Muscle of leg (tissue), 16 donors: ENCODE measurements at places on chromosomes 2 and 18. TPM values are rescaled to one million over a fixed set of nuclear protein-coding genes. Genes with fewer than 3 reads are reported as not detected.

- no peak overlapping the region for H3K27ac ChIP-seq
- no peak overlapping the region for H3K4me3 ChIP-seq
- DNase-seq = no peak
- H3K4me1 ChIP-seq = peaks cover 2% of the 10 kb centered on the region
Measured at GRCh38 chr2:72754628-72755320, 71.1 kb downstream of the EXOC6B start.

- H3K4me1 ChIP-seq = no peaks in the 10 kb centered on the region
- no peak overlapping the region for H3K4me3 ChIP-seq
- peaks cover 2% of the 10 kb centered on the region for H3K27me3 ChIP-seq
- no peaks in the 10 kb centered on the region for H3K36me3 ChIP-seq
- H3K27ac ChIP-seq = no peak overlapping the region
Measured at GRCh38 chr18:49025426-49025766, 74.6 kb upstream of the SMAD7 start.

GRCh38 chr2:216683846-216684245 lies 11.5 kb downstream of the IGFBP5 start:
- H3K4me1 ChIP-seq = peaks cover 89% of the 10 kb centered on the region
- H3K27ac ChIP-seq = peak overlapping the region; percentile 69
- peak; percentile 84 for DNase-seq
- peaks cover 74% of the 10 kb centered on the region for H3K36me3 ChIP-seq
- no peaks in the 10 kb centered on the region for H3K27me3 ChIP-seq
- no peak overlapping the region for H3K4me3 ChIP-seq

Gene EN1
- 3.7 TPM for total RNA-seq

DNA sequence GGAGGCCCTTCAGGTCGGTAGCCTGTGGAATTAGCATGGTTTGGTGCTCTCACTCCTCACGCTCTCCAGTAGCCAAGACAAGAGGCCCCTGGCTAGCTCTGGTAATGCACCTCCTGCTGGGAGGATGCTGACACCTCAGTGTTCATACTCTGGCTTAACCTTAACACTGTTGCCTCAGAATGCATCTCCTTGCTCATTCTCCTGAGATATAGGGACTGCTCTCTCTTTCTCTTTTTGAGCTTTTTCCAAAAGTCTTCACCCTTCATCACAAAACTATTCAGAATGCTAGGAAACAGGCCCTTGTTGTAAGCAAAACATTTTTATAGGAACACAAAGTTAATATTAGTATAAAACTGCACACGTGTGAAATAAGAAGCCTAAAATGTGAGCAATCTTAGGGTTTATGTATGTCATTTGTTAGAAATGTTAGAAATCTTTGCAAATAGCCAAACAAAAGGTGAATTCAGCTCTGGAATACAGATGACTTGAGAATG lies 17.3 kb upstream of the IMPA2 start:
- no peaks in the 10 kb centered on the region for H3K36me3 ChIP-seq
- no peaks in the 10 kb centered on the region for H3K27me3 ChIP-seq
- DNase-seq = peak; percentile 53
- H3K4me3 ChIP-seq = no peak overlapping the region

DNA sequence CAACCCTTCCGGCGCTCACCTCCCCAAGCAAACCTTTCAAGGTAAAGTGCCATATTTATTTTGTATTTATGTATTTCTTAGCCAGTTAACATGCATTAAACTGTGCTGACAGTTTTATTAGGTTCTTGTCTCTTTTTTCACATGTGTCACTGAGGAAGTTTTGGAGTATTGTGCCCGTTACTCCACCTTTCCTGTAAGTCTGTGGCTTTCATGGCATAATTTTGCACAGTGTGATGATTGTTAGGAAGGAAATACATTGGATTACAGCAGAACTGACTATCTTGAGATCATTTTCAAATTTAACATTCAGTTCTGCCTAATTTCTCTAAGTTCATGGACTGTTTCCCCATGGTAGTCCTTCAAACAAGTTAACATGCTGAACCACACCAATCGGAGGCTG lies 67.7 kb downstream of the COLEC12 start:
- peak overlapping the region; percentile 84 for H3K27ac ChIP-seq
- DNase-seq = no peak
- H3K27me3 ChIP-seq = no peaks in the 10 kb centered on the region
- H3K36me3 ChIP-seq = peaks cover 2% of the 10 kb centered on the region
- peaks cover 13% of the 10 kb centered on the region for H3K4me1 ChIP-seq

GRCh38 chr2:16440898-16441297 lies 224.7 kb downstream of the CYRIA start:
- H3K4me3 ChIP-seq = no peak overlapping the region
- H3K4me1 ChIP-seq = no peaks in the 10 kb centered on the region
- no peaks in the 10 kb centered on the region for H3K36me3 ChIP-seq
- DNase-seq = no peak
- no peak overlapping the region for H3K27ac ChIP-seq
- H3K27me3 ChIP-seq = no peaks in the 10 kb centered on the region
